ENCODE measurements at places on chromosomes 12 and 14.
A peak's percentile ranks its signal among the peaks of the same experiment; 100 is the strongest.

- DNase-seq: no peak
These were observed 62.0 kb upstream of the CSRP2 start for GRCh38 chr12:76940671-76941445.

GRCh38 chr12:33486058-33486457 is 46.4 kb upstream of the SYT10 start:
- DNase-seq: no peak

DNA sequence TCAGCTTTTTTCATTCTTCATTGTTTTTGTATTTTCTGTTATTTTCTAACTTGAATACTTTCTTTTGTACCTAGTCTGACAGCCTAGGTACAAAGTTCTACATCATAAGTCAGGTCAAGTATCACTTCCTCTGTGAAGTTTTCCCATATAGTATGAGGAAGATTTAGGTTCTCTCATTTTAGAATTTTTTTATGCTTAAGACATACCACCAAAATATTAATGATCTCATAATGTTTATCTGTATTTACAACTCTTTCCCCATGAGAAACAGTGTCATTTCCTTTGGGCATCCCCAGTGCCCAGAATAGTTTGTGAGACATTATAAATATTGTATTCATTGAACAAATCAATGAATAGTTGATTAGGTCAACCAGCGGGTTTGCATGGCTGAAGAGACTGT is 3.1 kb upstream of the ATF7IP start:
- no peak for DNase-seq

GRCh38 chr12:53330671-53331070 is 5.5 kb downstream of the SP7 start:
- no peak for DNase-seq

GRCh38 chr12:48001505-48002413 is 2.5 kb downstream of the COL2A1 start:
- DNase-seq: no peak

- no peak for DNase-seq
These were observed 56.4 kb downstream of the ZFP36L1 start for GRCh38 chr14:68736471-68736871.

- DNase-seq: no peak
These were observed 60.9 kb upstream of the TMTC1 start for GRCh38 chr12:29844667-29845066.

GRCh38 chr12:2011643-2012607 is 7.7 kb upstream of the DCP1B start:
- DNase-seq: no peak

GRCh38 chr14:105102361-105102870 is 37.2 kb upstream of the GPR132 start:
- DNase-seq: no peak

DNA sequence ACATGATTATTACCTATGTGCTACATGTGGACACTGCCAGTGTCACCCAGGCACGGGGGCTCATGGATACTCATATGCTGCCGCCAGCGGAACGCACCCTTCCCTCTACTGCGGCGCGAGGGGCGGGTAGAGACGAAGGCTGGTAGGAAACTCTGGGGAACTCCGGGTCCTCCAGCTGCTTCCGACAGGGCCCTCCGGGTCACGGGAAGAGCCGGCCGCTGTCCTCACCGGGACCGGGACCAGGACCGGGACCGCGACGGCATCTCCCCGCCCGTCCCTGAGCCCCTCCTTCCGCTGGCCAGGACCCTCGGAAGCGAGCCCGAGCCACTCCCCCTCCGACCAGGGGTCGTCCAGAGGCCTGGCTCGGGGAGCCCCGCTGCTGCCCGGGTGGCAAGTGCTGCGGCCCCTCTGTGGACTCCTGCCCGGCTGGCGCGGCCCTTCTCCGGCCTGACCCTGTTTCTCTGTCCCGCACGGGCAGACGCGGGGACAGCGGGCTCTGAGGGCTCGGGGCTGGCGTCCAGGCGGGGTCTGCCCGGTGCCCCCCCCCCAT is 209.6 kb downstream of the ADGRD1 start:
- DNase-seq: no peak

- DNase-seq: no peak
These were observed 2.1 kb downstream of the PLD4 start for GRCh38 chr14:104926619-104927431.

GRCh38 chr12:90652280-90652679 is 302.7 kb downstream of the CCER1 start:
- no peak for DNase-seq

GRCh38 chr12:388541-389141 is 479 bp downstream of the KDM5A start:
- no peak for DNase-seq

GRCh38 chr14:105069871-105070759 is 4.9 kb upstream of the GPR132 start:
- no peak for DNase-seq

DNA sequence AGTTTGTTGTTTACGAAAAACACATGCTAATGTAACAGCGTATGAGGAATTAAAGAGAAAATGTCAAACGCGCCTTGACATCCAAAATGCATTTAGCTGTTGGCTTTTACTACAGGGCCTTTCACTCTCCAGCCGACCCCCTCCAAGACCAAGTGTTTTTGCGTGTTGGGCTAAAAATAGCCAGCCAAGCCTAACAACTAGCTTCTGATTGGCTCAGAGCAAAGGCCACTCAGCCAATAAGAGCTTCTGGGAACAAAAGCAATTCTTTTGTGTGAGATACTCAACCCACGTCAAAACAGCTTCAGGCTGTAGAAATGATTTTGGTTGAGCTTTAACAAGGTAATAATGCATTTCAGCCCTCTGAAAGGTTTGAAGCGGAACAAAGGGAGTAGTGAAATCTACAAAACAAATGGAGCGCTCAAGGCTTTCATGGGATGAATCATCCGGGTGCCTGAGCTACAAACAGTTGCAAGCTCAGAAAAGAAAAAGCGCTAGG is 198.7 kb upstream of the DCN start:
- DNase-seq: peak; percentile 70

DNA sequence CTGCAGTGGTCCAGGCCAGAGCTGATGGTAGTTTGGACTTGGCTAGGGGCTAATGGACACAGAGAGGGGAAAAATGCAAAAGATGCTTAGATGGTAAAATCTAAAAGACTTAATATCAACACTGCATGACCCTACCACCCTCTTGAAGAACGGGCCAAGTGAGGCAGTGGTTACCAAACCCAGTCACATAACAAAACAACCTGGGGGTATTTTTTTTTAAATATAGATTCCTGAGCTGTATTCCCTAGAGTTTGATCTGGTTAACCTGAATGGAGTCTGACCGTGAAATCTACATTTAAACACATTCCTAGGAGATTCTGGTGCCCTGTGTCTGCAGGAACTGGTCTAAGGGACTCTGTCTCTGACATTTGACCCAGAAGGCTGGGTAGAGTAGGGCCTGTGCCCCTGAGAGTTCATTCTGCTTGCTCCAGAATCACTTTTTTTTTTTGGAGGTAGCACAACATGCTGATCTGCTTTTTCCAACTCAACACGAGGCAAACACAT is 15.7 kb downstream of the ABHD4 start:
- no peak for DNase-seq
